A549 treated with DMSO at 1 μM for 4 hours (cell line): ENCODE measurements at places on chromosomes 11 and 22. TPM values are rescaled to one million over a fixed set of nuclear protein-coding genes. Genes with fewer than 3 reads are reported as not detected.

CD3D gene
- not detected in 5 replicates for total RNA-seq

LDLRAD3 gene
- 21.6 to 26.5 TPM (median 23.6 TPM) in 5 replicates for total RNA-seq

PANX3 gene
- not detected in 5 replicates for total RNA-seq

CARD18 gene
- total RNA-seq = not detected in 5 replicates

PHOX2A gene
- not detected in 5 replicates for total RNA-seq
